Midbrain (tissue), 1 donor: ENCODE measurements at places on chromosomes 13 and 19.

GRCh38 chr13:30581582-30581981 is 36.1 kb upstream of the USPL1 start:
- no peak for DNase-seq

GRCh38 chr13:103326326-103326725 is 260.1 kb upstream of the SLC10A2 start:
- no peak for DNase-seq

GRCh38 chr19:3679581-3679980 is 20.7 kb downstream of the PIP5K1C start:
- DNase-seq, result no peak

DNA sequence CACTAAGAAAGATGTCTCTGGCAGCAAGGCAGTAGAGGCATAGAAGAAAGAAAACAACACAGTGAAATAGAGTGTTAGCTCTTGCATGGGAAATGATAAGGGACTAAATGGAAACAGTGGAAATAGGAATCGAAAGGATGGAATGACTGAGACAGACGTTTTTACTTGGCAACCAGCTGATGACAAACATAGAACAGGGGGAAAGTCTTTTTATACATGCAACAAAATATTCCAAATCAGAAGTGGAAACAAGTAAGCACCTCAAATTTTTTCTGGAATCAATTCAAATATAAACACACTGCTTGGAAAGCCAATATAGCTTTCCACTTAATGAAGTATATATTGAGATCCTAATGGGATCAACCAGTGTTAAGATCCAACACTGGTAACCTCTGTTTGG is 110.2 kb downstream of the MZT1 start:
- DNase-seq, result no peak

DNA sequence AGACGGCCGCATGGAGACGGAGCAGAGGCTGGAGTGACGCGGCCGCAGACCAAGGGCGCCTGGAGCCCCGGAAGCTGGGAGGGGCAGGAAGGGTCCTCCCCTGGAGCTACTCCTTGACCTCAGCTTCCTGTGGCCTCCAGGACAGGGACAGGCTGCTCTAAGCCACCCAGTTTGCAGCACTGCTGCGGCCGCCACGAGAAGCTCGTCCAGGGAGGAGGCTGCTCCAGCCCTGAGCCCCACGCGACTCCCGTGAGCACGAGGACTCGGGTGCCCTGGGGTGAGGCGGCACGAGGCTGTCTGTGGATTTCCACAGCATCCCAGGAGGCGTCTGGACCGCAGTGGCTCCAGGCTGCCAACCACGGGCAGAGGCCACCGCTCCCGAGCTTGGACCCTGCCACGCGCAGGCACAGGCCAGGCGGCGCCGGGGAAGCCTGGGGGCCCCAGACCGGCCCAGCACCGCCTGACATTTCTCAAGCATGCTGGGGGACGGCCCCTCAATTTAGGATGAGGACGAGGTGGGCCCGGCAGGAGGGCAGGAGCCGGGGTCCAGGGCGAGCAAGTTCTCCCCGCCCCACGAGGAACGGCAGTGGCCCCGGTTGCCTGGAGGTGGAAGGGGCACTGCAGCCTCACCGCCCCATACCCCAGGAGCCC is 10.7 kb downstream of the SBNO2 start:
- no peak for DNase-seq

- DNase-seq, result no peak
Measured at GRCh38 chr13:68078874-68079273, 848.7 kb upstream of the PCDH9 start.

GRCh38 chr13:23674795-23675640 is 104.8 kb downstream of the TNFRSF19 start:
- no peak for DNase-seq

DNA sequence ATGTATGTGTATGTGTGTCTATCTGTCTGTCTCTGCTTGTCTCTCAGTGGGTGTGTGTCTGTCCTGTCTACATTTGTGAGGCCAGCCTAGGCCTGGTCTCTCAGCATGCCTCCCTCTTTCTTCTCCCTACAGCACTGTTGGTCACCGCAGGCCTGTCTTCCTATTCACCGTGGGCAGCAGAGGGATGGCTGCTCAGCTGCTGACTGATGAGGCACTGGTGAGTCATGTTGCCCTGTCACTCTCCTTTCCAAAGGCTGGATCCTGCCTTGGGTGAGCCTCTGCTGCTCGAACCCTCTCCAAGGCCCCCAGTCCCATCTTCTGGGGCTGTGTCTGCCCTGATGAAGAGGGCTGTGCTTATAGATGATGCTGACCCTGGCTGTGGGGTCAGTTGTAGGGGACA is 6.3 kb downstream of the ZNF71 start:
- no peak for DNase-seq

DNA sequence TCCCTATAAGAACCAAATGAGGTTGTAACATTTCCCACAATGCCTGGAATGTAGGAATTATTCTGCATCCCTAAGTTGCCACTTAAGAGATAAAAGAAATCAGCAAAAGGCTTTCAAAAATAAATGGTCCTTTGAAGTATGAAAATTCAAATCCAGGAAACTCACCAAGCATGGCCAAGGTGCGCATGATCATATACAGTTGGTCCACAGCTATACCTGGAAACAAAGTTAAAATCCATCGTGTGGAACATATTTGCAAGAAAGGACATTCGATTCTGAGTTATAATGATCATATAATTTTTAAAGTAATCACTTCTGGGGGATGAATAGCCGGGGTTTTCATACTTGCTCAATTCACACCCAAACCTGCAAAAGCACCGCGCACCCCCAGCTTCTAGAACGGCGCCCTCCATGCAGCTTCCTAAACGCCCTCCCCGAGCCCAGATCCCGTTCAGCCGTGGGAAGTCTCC is 525 bp downstream of the CARS2 start:
- DNase-seq, result no peak

DNA sequence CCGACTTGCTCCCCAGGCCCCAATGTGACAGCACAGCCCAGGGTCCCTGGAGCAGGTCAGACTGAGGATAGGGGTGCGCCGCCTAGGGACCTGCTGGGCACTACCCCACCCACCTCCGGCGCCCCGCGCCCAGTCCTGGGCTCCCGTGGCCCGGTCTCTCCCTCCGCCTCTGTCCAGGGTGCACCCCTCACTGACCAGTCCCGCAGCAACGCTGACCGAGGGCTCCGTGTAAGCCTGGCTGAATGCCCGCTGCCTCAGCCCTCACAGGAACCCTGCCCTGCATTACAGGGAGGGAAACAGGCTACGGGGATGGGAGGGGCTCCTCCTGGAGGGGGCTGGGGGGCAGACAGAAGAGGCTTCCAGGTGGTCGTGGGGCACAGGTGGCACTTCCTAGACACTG is 31.7 kb downstream of the GPX4 start:
- DNase-seq, result no peak

DNA sequence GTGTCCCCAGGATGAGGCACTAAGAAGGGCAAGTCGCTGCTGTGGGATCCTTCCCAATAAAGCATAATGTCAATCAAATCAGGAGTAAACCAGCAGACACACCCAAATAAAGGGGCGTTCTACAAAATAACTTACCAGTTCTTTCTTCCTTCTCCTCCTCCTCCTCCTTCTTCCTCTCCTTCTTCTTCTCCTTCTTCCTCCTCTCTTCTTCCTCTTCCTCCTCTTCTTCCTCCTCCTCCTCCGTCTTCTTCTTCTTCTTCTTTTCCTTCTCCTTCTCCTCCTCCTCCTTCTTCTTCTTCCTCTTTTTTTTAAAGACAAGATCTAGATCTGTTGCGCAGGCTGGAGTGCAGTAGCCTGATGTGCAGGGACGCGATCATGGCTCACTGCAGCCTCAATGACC is 225.8 kb downstream of the UQCRFS1 start:
- DNase-seq, result no peak

DNA sequence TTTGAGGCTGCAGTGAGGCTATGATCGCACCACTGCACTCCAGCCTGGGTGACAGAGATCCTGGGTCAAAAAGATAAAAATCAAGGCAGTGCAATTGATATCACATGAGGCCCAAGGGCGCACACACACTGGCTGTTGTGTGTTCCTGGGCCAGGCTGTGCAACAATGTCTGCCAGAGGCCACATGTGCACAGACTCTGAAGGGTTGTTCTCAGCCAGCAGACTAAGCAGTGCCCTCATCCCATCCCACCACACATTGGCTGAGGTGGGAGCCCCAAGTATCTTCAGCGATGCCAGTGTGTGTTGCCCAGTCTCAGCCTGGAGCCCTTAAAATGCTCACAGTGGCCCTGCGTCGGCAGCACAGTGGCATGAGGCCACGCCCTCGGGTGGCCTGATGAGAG is 12.6 kb downstream of the PEX11G start:
- DNase-seq, result no peak

DNA sequence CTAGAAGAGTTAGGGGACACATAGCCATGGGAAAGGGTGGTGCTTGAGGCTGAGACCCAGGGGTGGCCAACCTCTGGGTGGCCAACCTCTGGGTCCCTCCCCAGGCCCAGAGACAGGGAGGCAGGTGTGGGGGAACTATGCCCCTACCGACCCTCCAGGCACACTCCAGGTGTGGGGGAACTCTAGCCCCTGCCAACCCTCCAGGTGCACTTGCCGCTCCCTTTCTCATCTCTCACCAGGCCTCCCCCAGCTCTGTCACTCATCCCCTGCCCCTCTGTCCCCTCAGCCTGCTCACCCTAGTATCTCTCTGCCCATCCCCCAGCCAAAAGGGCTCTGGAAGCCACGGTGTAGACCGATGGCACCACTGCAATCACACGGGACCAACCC is 10.6 kb upstream of the VSTM2B start:
- no peak for DNase-seq

- DNase-seq, result no peak
Measured at GRCh38 chr13:33251131-33251661, 34.4 kb downstream of the STARD13 start.

DNA sequence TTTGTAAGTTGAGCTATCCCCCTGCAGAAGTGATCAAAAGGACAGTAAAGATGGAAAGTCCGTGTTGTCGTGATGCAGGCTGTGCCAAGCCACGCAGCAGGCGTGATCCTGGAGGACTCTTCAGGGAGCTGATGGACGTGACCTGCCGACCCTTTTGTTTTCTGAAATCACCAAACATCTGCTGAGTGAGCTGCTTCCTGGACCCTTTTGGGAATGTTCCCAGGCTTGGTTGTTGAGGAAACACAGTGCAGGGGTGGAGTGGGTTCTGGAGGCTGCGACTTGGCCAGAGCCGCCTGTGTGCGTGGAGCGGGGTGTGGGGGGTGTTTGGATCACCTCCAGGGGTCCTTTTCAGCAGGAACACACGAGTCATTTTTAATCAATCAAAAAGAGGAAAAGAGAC is 15.4 kb upstream of the CPAMD8 start:
- DNase-seq, result no peak

DNA sequence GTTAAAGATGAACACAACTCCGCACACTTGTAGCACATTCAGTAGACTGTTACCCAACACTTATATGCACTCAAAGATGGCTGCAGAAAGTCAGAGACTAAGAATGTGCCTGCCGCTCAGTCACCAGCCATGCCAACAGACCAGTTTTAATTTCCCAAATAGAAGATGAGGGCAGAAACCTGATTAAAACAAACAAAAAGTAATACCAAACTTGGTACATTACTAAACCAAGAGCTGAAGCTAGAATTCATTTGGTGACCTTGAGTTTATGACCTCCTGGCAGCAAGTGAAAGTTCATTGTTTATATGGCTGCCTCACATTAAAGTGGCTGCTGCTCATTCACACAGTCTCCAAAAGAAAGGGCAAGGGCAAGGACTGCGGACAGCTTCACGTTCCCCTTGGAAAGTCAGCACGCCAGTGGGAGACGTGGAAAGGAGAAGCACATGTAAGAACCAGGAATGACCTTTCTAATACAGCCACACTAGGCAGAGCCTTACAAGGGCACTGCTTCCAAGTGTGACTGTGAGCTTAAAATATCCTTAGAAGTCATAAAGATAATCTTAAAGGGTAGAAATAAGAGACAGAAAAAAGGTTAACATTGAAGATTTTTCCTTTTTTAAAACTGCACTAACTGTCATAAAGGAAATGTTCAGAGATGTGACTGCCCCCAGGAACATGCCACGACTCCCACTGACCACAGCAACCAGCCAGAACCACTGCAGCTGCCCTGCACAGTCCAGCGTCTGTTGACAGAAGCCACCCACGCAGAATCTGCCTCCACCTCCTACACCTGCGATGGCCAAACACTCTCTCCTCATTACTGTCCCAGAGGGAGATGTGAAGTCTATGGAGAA is 73.5 kb downstream of the STK24 start:
- no peak for DNase-seq

- DNase-seq, result no peak
Measured at GRCh38 chr13:112144616-112145550, 77.9 kb downstream of the SOX1 start.

GRCh38 chr19:23403052-23403451 is 7.8 kb upstream of the ZNF91 start:
- DNase-seq, result no peak

DNA sequence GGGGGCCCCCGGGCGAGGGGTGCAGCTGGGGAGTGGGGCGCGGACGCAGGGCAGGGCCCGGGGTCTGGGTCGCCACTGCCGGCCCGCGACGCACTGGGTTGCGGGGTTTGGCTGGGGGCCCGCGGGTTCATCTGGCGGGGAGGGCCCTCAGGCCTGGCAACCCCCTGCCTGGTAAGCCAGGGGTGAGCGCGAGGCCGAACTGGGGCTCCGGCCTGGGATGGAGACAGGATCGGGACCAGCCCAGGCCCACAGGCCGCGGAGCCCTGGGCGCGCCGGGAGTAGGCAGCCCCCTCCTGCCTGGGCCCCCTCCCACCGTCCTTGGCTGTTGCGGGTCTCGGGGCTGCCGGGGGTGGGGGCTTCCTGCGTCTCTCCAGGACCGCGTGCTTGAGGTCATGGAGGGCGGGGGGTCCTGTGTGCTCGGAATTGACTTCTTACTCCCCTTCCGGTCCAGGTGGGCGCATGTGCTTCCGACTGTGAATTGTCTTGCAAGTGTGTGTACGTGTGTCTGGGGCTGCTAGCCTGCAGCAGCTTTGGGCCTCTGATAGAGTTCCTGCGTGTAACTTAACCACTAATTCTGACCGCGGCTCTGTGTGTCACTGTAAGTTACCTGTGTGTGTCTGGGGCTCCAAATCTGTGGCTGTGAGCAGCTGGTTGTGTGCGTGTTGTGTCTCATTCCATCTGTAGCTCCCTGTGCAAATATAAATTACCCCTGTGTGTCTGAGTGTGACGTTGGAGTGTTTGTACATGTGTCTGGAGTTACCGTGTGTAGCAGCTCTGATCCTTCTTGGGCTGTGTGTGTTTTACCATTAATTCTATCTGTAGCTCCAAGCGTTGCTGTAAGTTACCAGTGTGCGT is 751 bp downstream of the GRAMD1A start:
- DNase-seq, result no peak

- no peak for DNase-seq
Measured at GRCh38 chr19:8028951-8029491, 23.5 kb upstream of the CCL25 start.

- DNase-seq, result no peak
Measured at GRCh38 chr13:110716247-110716515, 2.7 kb downstream of the ING1 start.

- DNase-seq, result no peak
Measured at GRCh38 chr19:38031423-38031770, 124.4 kb downstream of the SIPA1L3 start.
